ENCODE measurements at places on chromosomes 12 and 14. TPM values are rescaled to one million over a fixed set of nuclear protein-coding genes. Genes with fewer than 3 reads are reported as not detected.

SELPLG gene
- total RNA-seq = 1.5 TPM

PRH2 gene
- not detected for total RNA-seq

- DNase-seq = no peak
- no peak overlapping the region for H3K4me3 ChIP-seq
- no peaks in the 10 kb centered on the region for H3K36me3 ChIP-seq
- no peaks in the 10 kb centered on the region for H3K27me3 ChIP-seq
Observed at GRCh38 chr12:27957366-27957765, 15.2 kb downstream of the PTHLH start.

DNA sequence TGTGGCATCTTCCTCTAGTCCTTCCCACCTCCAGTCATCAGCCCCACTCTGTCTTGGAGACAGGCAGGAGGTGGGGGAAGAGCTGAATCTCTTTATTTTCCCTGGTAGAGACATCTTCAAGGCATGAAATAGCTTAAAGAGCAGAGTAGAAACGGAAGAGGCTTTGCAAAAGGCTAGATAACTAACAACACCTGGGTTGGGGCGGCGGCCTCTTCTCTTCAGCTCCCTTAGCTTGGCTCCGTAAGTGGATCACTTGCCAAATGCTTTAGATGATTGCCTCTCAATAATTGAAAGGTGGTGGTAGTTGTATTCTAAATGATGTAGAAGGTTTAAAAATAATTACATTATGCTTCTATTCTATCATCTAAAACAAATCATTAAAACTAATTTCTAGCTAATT lies 36.1 kb downstream of the SSPN start:
- H3K4me3 ChIP-seq = no peak overlapping the region
- H3K36me3 ChIP-seq = no peaks in the 10 kb centered on the region
- no peak for DNase-seq
- H3K4me1 ChIP-seq = no peaks in the 10 kb centered on the region

- H3K4me1 ChIP-seq = no peaks in the 10 kb centered on the region
- DNase-seq = no peak
- H3K4me3 ChIP-seq = no peak overlapping the region
Observed at GRCh38 chr12:125353871-125354270, 288.6 kb downstream of the AACS start.

DNA sequence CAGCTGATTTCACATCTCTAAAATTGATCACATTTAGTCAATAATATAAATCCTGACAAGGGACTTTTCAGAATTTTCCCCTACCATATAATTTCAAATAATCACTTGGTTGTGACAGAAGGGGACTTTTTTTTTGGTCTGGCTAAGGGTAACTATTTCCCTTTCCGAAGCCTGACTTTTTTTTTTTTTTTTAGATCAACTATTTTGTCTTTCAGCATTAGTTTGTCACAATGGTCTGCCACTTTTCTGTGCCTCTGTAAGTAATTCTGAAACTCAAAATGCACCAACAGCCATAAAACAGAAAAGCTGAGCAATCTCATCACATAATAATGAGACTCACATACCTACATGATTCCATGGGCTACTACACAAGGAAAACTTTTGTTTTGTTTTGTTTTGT lies 266.4 kb downstream of the SSPN start:
- no peak overlapping the region for H3K27ac ChIP-seq
- no peaks in the 10 kb centered on the region for H3K4me1 ChIP-seq
- no peaks in the 10 kb centered on the region for H3K36me3 ChIP-seq
- H3K4me3 ChIP-seq = no peak overlapping the region
- no peaks in the 10 kb centered on the region for H3K27me3 ChIP-seq

- DNase-seq = no peak
- peak overlapping the region; percentile 94 for H3K27ac ChIP-seq
- H3K4me1 ChIP-seq = no peaks in the 10 kb centered on the region
- no peaks in the 10 kb centered on the region for H3K27me3 ChIP-seq
Observed at GRCh38 chr12:133129368-133130037, 571 bp downstream of the ZNF891 start.

DNA sequence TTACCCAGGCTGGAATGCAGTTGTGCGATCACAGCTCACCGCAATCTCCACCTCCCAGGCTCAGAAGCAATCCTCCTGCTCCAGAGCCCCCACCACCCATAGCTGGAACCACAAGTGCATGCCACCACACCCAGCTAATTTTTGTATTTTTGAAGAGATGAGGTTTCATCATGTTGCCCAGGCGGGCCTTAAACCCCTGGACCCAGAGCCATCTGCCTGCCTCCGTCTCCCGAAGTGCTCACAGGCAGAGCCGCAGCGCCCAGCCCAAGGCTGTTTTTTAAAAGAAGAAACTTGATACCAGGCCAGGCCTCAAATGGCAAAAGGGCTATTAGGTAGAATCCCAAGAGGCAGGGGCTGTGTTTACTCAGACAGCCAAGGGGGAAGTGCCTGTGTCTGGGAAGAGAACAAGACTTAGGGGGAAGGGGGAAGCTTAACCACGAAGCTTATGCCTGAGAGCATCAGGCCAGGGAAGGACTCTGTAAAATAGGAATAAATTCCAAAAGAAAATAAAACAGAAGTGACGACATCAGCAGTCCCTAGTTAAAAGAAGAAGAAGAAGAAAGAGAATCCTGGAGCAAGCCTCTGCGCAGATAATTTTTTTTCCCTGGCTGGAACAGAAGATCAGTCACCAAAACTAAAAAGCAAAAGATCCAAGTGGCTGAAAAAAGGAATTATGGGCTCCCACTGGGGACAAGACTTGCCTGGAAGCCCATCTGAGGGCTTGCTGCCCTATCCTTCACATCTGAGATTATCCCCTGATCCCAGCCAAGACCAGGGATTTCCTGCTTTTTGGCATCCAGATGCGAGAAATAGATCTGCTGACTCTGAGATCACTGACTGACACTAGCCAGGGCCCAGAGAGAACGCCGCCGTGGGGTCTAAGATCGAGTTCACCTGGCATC lies 170.5 kb downstream of the NDUFA12 start:
- no peaks in the 10 kb centered on the region for H3K27me3 ChIP-seq
- H3K4me3 ChIP-seq = no peak overlapping the region
- DNase-seq = no peak

DNA sequence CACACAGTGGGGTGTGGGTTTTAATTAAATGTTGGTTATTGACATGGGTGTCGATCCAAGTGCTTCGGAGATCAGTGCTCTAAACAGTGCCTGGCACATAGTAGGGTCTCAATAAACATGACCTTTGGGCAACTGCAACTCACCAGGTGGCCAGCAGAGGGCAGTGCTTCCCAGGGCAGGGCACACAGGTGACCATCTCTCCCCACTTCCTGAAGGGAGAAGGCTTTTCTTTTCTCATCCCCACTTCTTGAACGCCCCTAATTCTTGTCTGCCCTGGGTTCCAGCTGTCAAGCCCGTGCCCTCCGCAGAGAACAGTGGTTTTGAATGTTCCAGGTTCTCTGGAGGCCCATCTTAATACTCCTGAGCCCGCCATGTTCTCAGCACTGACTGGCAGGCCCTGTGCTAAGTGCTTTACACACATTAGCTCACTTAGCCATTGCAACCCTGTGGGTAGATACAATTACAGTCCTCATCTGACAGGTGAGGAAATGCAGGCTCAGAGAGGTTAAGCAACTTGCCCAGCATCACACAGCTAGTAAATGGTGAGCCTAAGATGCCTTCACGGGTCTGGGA lies 16.3 kb downstream of the RAPGEF3 start:
- peak; percentile 65 for DNase-seq
- H3K27ac ChIP-seq = no peak overlapping the region
- peaks cover 6% of the 10 kb centered on the region for H3K4me1 ChIP-seq
- H3K4me3 ChIP-seq = no peak overlapping the region
- H3K36me3 ChIP-seq = no peaks in the 10 kb centered on the region

DNA sequence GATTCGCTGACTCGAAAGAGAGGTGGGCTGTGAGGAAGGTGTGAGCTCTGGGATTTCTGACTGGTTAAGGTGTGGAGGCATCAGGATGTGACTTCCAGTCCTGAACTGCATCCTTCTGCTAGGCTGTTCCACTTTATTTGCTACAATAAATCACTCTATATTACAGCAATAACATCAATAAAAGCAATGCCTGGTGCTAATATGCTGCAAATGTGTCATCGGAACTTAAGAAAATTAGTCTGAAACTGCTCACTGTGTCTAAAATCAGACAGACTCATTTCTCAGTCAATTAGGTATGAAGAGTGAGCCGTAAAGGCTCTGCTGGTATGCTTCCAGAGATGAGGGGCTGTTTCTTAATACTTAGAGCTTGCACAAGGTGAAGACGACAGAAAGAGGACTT lies 126.6 kb downstream of the HELB start:
- DNase-seq = no peak
- no peaks in the 10 kb centered on the region for H3K4me1 ChIP-seq
- H3K27me3 ChIP-seq = no peaks in the 10 kb centered on the region
- H3K36me3 ChIP-seq = no peaks in the 10 kb centered on the region

DNA sequence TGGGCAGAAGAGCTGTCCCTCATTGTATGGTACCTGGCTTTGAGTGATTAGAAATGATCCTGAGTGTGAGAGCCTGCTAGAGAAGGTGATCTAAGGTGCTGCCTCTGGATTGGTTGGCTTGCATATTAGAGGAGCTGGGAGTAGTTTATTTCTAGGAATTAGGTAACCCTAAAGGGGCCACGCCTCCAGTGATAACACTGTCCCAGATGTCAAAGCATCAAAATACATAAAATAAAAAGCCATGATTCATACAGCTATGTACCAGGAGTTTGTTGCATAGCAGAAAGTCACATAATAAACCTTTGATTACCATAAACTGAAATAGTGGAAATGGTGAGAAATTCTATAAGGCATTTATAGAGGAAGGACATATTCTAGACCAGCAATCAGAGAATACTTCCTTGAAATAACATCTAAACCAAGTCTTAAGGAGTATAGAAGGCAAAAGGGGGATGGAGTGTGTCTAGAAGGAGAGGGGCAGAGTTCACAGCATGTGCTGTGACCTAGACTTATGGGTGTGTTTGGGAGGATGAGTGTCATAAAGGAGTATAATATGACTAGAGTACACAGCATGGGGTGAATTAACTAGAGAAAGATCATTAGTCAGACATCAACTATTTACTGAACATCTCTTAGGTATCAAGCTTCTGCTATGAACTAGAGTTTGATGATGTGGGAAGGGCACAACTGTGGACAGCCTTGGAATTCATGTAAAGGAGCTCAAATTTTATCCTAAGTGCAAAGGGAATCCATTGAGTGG lies 686.4 kb downstream of the GALC start:
- H3K4me1 ChIP-seq = no peaks in the 10 kb centered on the region
- H3K27ac ChIP-seq = no peak overlapping the region
- H3K36me3 ChIP-seq = no peaks in the 10 kb centered on the region
- H3K27me3 ChIP-seq = no peaks in the 10 kb centered on the region
- DNase-seq = no peak
- no peak overlapping the region for H3K4me3 ChIP-seq

DNA sequence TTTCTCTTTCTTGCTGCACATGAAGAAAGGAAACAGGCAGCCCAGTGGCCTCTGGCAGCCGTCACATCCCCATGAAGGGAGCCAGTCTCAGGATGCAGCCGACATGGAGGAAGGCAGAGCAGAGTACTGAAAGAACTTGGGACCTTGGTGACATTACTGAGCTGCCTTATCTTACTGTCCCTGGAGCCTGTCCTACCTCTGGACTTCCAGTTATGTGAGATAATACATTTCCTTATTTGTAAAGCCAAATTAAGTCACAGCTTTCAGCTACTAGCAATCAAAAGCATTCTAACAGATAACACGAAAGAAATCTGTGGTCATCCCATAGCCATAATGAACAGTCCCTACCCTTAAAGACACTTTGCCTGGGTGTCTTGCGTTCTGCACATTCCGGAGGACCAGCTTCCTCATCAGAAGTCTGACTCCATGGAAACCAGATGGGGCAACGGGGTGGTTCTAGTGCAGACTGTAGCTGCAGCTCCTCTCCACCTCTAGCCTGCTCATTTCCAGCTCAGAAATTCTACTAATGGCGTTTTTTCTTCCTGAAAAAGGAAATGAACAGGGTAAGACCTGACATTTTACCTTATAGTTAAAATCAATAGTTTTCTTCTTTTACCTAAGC lies 7.8 kb upstream of the EGLN3 start:
- H3K4me1 ChIP-seq = no peaks in the 10 kb centered on the region
- H3K4me3 ChIP-seq = no peak overlapping the region
- H3K36me3 ChIP-seq = no peaks in the 10 kb centered on the region

GRCh38 chr12:59742841-59743240 lies 147.0 kb downstream of the SLC16A7 start:
- H3K27ac ChIP-seq = no peak overlapping the region
- no peaks in the 10 kb centered on the region for H3K36me3 ChIP-seq
- H3K4me1 ChIP-seq = no peaks in the 10 kb centered on the region
- H3K4me3 ChIP-seq = no peak overlapping the region
- H3K27me3 ChIP-seq = no peaks in the 10 kb centered on the region

- H3K36me3 ChIP-seq = no peaks in the 10 kb centered on the region
- no peaks in the 10 kb centered on the region for H3K4me1 ChIP-seq
- no peak overlapping the region for H3K4me3 ChIP-seq
- DNase-seq = no peak
- H3K27ac ChIP-seq = no peak overlapping the region
- H3K27me3 ChIP-seq = no peaks in the 10 kb centered on the region
Observed at GRCh38 chr12:95857799-95858198, 953 bp upstream of the SNRPF start.

GRCh38 chr14:77153802-77154201 lies 12.2 kb upstream of the ZDHHC22 start:
- no peaks in the 10 kb centered on the region for H3K36me3 ChIP-seq
- no peak for DNase-seq
- H3K27me3 ChIP-seq = no peaks in the 10 kb centered on the region
- H3K4me1 ChIP-seq = no peaks in the 10 kb centered on the region

- no peaks in the 10 kb centered on the region for H3K36me3 ChIP-seq
- H3K4me3 ChIP-seq = no peak overlapping the region
- H3K27me3 ChIP-seq = no peaks in the 10 kb centered on the region
- DNase-seq = no peak
Observed at GRCh38 chr12:64173456-64173855, 48.6 kb downstream of the KICS2 start.

- H3K27ac ChIP-seq = no peak overlapping the region
- no peak for DNase-seq
- no peaks in the 10 kb centered on the region for H3K36me3 ChIP-seq
- no peaks in the 10 kb centered on the region for H3K27me3 ChIP-seq
- no peaks in the 10 kb centered on the region for H3K4me1 ChIP-seq
- H3K4me3 ChIP-seq = no peak overlapping the region
Observed at GRCh38 chr14:88203291-88203690, 119.8 kb downstream of the KCNK10 start.

DNA sequence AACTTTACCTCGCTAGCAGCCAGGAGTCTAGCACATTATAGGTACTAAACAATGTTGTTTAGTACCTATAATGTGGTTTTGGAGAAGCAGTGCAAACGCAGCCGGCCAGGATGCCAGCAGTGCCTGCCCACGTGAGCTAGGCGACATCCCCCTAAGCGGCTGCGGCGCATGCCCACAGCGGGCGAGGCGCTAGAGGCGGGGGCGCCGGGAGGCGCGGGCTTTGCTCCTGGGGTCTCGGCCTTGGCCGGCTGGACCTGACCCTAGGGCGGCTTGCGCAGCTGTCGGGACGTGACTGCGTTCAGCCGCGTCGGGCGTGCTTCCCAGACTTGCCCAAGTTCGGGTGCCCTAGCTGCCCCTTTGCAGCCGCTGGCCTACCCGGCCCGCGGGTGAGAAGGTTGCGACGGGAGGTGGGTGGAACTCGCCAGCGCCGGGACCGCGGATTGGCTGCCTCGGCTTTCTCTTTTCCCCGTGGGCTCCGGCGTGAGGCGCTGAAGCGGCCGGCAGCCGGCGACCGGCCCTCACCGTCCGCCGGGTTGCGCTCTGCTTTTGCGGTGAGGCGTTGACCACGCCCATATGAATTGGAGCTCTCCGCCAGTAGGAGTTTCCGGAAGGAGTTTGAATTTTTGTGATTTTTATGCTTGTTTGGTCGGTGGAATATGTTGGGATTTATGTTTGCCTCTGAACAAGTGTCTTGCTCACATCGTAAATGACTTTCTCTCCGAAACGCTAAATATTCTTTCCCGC lies at the start of gene TMEM19:
TMEM19 (plus strand) TSS at position 169 of the 744 bp plus-strand sequence. CDS start 599 bp downstream, outside the sequence.
- DNase-seq = peak; percentile 87
- H3K27ac ChIP-seq = peak within 1 kb of the TSS; percentile 90
- H3K4me1 ChIP-seq = peaks cover 2% of the 10 kb centered on the region
- H3K4me3 ChIP-seq = peak within 1 kb of the TSS; percentile 81

Measured in uterus (tissue), 4 donors.